Activated naive CD4-positive, alpha-beta T cell treated with anti-CD3 and anti-CD28 coated beads, Interleukin-2, amount 50 U/mL, for 16 hours (primary cell): ENCODE measurements at places on chromosomes 12 and 14.

- DNase-seq = no peak
Observed at GRCh38 chr12:49487605-49488004, 51.2 kb upstream of the KCNH3 start.

DNA sequence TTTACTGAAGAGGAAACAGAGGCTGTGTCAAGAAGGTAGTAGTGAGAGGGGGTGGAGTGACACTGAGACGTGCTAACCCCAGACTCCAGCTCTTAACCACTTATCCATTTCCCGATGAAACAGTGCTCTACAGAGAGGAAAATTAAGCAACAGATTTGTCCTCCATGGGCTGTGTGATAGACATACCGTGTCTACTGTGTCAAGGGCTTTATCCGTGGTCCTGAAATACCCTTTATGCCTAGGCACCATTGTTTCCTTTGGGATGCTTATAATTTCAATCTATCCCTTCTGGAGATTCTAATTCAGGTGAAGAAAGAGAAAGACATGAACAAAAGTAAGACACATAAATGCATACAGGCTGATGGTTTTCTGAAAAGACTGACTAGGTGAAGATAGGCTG lies 71.7 kb downstream of the CMKLR1 start:
- DNase-seq = no peak

DNA sequence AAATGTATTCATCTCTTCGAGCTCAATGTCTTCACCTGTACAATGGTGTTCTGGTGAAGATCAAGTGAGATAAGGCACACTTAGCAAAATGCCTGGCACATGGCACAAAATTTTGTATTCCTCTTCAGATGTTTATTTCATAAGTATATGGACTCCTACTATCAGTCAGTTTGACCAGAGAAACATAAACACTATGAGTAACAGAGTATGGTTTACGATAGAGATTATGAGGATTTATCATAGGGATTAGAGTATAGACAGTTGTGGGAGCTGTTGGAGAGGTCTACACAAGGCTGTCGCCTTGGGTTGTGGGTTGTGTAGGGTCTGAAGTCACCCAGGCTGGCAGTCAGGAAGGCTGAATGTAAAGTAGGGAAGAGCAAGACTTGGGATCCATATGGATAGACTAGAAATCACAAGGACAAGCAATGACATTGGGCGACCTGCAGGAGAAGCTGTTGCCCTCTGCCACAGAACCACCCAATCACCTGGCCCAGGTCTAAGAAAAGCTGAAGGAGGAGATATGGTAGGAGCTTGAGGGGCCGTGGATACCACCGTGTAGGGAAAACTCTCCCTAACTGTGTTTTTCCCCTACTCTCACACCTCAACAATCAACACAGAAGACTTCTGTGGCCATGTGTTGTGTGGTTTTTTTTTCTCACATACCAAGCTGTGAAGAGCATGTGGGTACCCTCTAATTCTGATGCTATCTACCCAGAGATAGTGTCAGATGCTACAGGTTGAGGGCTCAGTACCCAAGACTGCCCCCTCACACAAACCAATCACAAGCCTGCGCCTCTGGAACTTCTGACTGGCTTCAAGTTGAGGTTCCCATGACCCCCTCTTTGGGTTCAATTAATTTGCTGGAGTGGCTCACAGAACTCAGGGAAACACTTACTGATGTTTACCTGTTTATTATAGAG lies 27.2 kb upstream of the RESF1 start:
- DNase-seq = no peak

DNA sequence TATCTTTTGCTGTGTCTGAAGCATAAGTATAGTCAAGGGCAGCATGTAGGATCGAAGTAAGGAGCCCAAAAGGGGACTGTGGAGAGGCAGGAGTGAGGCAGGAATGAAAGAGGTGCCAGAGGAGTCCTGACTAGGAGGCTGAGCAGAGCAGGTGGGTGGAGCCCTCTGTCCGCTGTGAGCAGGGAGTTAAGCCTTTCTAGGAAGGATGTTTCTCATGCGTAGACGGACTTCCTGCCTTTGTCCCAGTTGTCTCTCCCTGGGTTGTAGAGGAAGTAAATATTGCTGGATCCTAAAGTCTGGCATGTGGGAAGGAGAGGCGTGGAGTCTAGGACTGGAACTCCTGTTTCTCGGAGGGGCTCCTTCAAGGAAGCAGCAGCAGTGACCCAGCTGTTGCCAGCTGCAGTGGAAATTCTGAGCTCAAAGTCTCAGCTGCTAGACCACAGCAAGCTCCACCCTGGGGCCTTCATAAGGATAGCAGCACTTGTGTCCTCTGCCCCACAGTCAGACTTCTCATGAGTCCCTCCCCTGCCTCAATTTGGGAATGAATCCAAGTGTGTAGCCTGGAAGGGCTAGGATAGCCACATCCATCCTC lies 44.0 kb downstream of the RBMS2 start:
- no peak for DNase-seq

- DNase-seq = no peak
Observed at GRCh38 chr12:105775343-105775742, 363.4 kb downstream of the NUAK1 start.
